ENCODE measurements at places on chromosomes 16 and 17. TPM values are rescaled to one million over a fixed set of nuclear protein-coding genes. Genes with fewer than 3 reads are reported as not detected.

- DNase-seq, result no peak
Measured at GRCh38 chr17:68089881-68090280, 54.3 kb downstream of the KPNA2 start.

DNA sequence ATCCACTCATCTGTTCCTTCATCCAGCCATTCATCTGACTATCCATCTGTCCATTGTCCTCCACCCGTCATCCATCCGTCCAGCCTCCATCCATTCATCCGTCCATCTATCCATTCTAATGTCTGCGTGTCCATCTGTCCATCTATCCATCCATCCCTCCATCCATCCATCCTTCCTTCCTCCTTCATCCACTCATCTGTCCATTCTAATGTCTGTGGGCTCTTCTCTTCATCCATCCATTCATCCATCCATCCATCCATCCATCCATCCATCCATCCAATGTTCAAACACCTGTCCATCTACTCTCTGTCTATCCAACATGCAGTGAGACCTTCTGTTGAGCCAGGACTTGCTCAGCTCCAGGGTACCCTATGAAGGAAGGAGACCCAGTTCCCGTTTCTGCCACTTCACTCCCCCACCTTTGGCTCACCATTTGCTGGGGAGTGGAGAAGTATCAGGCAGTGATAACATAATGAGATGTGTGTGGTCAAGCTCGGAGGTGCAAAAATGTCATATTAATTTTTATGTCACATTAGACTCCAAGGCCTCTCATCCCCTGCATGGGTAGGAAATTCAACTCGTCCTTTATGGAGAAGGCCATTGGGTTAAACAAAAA lies 36.5 kb upstream of the ADGRG1 start:
- DNase-seq, result no peak

- DNase-seq, result no peak
Measured at GRCh38 chr16:16797239-16797638, 418.3 kb downstream of the NPIPA7 start.

The CCT6B gene
- 1.5 TPM for total RNA-seq

Data from Caco-2 (cell line).